GDM1 (cell line): ENCODE measurements at places on chromosomes 1 and 21.

- no peak for DNase-seq
Measured at GRCh38 chr1:150925080-150925479, 1.1 kb upstream of the SETDB1 start.

DNA sequence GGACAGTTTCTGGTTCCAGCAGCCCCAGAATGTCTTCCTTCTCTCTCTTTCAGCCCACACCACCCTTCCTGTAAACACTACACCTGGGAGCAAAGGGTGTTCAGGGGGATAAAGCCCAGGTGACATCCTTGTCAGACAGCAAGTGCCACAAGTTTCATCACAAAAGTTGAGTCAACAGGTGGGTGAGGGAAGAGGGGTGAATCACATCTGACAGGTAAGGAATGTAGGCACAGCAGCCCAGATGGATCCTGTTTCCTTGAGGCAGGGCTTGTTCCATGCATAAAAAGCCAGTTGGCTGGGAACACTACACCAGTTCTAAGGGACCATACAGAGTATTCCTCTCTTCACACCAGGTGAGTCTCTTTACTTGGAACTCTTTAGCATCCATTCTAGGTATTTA, at the start of gene SPRR1B:
Gene SPRR1B, plus strand, starts transcription at position 309 of the 400 bp plus-strand sequence. CDS start 1,143 bp downstream, outside the sequence.
- DNase-seq: no peak

DNA sequence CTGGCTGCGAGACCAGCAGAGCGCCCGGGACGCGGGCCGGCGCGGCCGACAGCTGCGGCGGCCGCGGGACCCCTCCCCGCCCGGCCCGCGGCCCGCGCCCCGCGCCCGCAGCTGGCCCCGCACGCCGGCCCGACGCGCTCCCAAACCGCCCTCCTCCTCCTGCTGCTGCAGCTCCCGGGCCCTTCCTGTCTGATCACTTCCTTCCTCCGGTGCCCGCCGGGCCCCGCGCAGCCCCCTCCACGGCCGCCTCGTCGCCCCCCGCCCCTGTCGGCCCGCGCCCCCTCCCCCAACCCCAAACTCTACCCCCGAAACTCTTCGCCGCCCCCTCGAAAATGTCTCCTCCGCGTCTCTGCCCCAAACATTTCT, 594 bp downstream of the LUZP1 start:
- DNase-seq: peak; percentile 19

DNA sequence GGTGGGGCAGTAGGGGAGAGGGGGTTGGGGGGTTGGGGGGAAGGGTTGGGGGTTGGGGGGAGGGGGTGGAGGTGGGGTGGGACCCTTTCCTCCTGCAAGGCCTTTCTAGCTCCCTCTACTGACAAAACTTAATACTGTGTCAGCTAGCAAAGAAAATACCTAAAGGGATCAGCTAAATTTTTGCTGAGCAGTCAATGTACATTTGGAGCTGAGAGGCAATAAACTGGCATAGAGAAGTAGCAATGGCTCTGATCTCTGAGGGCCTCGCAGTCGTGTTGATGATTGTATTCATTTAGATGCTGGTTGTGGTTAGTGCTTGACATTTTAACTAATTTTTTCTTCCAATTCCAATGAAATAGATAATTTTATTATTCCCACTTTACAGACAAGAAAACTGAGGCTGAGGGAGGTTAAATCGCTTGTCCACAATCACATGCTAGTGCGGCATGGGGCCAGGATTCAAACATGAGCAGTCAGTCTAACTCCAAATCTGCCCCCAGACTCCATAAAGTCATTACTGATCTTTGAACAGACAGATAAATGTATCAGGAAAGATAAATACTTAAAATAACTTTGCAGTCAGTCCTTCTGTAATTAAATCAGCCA, 357.1 kb downstream of the DISC1 start:
- no peak for DNase-seq

GRCh38 chr1:41657679-41658295, 173.3 kb upstream of the EDN2 start:
- no peak for DNase-seq

DNA sequence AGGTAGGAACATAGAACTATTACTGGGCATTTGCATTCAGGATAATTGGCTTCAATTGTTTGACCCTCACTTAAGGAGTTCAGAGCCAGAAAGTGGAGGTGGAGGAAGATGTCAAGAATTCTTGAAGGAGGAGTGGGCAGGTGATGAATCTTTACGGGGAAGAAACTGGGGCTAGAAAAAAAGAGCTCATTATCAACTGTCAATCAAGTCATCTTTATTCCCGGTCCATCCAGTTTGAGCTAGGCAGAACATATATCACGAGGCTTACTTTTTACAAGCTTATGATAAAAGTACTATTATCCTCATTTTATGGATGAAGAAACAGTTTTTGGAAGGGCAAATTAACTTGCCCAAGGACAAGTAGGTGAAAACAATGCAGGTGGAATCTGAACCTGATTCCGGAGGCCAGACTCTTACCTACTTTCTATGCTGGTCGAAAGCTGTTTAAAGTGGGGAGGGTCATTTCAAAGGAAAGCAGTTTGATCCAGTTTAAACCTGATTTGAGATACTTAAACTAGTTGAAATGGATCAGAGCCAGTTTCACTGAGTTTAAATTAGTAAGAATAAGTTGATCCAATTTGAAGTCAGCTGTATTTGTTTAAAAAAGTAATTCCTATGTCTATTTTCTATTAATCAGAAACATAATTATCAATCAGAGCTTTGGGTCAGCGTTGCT, 13.3 kb upstream of the NBL1 start:
- no peak for DNase-seq

- no peak for DNase-seq
Measured at GRCh38 chr1:185438936-185439335, 121.9 kb upstream of the IVNS1ABP start.
